Frontal cortex (tissue), 4 donors: ENCODE measurements at places on chromosomes 2 and 18.

DNA sequence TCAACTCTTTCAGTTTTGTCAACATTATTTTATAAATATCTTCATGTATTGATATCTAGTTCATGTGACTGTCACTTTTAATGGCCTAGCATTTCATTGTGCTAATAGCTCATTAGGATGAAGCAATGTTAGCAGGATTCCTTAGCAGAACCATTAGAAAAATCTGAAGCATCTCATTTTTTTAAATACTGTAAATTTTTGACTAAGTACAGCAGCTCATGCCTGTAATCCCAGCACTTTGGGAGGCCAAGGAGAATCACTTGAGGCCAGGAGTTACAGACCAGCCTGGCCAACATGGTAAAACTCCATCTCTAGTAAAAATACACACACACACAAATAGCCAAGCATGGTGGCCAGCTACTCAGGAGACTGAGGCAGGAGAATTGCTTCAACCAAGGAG lies 15.6 kb upstream of the ANTXR1 start:
- DNase-seq, result no peak

DNA sequence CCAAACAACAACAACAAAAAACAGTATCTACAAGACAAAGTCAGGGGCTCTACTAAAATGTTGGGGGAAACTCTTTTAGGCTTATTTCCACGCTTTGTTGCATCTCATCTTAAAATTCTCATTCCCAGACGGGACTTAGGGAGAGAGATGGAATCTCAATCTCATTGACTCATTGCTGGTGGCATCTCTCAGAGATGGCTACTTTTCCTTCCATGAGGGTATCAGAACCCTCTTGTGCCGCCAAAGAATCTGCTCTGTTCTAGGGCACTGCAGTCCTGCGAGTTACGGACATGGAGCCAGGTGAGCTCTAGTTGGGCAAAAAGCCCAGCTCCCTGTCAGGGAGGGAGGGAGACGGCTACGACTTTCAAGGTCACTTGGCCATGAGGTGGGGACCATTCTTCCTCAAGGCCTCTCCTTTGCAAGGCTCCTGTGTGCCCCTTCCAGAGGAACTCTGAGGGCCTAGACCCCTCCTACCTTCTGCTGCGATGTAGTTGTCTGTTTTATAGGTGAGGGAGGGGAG lies 68.0 kb downstream of the MYCN start:
- no peak for DNase-seq

GRCh38 chr2:105112345-105112744 lies 74.5 kb downstream of the MRPS9 start:
- DNase-seq, result no peak

GRCh38 chr2:175743011-175743410 lies 259.1 kb downstream of the LNPK start:
- DNase-seq, result no peak

- DNase-seq, result no peak
Measured at GRCh38 chr2:167787021-167787420, 460.4 kb downstream of the STK39 start.

DNA sequence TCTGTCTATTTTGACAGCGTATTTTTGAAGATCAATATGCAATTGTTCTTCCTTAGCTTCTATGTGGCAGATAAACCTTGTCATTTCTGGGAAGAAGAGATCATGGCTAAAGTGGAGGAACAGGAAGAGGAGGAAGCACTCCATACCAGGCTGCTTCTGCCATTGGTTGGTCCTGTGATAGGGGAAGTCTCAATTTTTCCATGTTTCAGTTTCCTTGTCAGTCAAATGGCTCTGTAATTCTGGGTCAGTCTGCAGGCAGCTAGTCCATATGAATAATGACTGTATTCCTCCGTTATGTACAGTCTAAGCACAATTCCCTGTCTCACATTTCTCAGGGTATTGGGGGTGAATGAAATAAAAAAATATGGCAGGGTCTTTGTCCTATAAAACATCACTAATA lies 277.6 kb upstream of the CXCR4 start:
- no peak for DNase-seq

- DNase-seq, result no peak
Measured at GRCh38 chr2:222404151-222404905, 20.0 kb upstream of the SGPP2 start.

GRCh38 chr2:15369129-15369528 lies 192.0 kb downstream of the NBAS start:
- DNase-seq, result no peak

- no peak for DNase-seq
Measured at GRCh38 chr2:105754011-105754410, 9.3 kb downstream of the NCK2 start.

DNA sequence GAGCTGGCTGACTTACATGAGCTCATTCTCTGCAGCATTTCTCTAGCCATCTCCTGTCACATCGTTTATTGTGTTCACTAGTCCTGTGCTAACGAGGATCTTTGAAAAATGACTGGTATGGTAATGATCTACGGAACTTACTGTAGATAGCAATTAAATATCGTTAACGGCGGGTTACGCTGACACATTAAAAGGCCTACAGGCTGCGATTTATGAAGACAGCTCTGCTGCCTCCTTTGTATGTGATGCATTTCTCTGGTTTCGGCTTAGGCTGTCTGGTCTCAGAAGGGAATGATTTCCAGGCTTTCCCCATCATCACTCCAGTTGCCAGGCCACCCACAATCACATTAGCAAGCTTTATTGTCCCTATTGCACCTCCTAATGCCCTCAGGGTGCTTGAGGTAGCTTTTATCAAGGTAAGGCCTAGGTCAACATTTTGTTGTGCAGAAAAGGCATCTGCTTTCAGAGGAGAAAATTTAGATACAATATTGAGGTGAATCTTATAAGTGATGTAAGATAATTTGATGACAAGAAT lies 284.4 kb downstream of the SOX11 start:
- no peak for DNase-seq

DNA sequence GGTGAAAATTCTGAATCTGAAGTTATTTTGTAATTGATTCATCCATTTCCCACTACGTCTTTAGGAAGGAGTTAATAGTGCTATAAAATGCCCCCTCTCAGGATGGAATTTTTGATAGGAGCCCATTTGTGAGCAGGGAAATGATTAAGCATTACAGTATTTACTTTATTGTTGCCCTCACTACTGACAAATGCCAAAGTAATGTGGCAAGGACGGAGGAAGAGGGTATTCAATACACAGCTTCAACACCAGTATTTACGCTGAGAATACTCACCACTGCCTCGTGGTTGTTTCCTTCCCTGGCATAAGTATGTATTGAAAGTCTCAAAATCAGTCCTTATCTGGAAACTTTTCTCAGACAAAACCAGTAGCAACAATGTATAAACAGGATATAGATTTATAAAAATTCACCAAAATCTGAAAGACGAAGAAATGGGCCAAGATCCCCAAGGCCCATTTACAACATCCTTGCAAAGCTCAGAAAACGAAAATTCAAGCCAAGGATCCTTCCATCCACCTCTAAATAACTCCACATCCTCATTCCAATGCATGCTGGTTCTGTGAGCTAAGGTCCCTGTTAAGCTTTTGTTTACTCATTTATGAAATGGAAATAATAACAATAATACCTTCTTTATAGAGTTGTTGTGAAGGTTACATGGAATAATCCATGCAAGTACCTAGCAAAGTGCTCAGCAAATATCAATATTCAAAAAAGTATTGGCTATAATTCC lies 29.3 kb downstream of the FEZ2 start:
- no peak for DNase-seq

GRCh38 chr2:230805353-230806017 lies 59.3 kb upstream of the ITM2C start:
- no peak for DNase-seq

- DNase-seq, result no peak
Measured at GRCh38 chr18:48818329-48819254, 132.2 kb downstream of the SMAD7 start.

GRCh38 chr2:148877403-148877740 lies 2.3 kb downstream of the KIF5C start:
- no peak for DNase-seq

GRCh38 chr2:18319987-18320386 lies 240.5 kb downstream of the RDH14 start:
- DNase-seq, result no peak

DNA sequence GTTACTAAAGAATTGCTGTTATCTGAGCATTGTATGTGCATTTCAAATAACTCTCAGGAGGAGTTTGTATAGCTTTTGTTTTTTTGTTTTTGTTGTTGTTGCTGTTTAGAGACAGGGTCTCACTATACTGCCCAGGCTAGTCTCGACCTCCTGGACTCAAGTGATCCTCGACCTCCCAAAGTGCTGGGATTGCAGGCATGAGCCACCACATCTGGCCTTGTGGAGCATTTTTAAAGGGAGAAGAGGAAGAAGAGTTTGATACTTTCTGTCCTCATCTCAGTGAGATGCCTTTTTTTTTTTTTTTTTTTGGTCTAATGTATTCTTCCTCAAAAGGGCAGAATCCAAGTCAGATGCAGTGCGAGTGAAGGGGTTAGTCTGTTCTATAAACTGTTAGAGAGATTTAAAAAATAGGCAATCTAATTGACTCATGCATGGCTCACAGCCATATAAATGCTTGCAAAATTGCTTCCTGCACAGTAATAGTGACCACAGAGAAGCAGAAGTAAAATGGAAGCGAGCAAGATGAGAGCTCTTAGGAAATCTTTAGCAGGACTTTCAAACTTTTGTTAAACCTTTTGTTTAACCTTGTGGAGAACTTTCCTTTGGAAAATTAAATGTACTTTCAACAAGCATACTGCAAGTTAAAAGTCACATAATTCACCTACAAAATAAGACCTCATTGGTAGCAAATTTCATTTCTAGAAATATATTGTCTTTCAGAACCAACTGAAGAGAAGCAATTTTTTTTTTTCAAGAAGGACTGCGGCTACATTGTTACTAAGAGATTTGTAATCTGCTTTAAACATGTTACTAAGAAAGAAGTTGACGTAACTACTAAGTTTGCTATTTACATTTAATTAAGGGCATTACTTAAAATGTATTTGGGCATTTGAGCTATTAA lies 52.3 kb upstream of the ROCK1 start:
- DNase-seq, result no peak

DNA sequence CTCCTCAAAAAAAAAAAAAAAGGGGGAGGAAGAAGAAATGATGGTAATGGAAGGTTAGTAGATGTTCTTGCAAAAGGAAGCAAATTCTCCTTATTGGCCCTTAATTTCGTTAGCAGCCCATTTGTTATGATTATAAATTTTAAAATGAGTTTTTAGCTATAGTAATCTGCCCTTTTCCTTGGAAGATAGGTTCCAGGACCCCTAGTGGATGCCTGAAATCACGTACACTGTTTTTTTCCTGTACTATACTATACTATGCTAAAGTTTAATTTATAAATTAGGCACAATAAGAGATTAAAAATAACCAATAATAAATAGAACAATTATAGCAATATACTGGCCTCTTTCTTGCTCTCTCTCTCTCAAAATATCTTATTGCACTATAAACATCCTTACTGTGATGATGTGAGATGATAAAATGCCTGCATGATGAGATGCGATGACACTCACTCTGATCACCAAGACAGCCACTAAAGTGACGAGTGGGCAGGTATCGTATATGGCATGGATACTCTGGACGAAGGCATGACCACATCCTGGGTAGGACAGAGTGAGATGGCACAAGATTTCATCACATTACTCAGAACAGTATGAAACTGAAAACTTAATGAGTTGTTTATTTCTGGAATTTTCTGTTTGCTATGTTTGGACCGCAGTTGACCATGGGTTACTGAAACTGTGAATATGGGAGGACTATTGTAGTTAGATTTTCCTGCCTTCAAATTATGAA lies 87.2 kb downstream of the KCTD18 start:
- DNase-seq, result no peak

DNA sequence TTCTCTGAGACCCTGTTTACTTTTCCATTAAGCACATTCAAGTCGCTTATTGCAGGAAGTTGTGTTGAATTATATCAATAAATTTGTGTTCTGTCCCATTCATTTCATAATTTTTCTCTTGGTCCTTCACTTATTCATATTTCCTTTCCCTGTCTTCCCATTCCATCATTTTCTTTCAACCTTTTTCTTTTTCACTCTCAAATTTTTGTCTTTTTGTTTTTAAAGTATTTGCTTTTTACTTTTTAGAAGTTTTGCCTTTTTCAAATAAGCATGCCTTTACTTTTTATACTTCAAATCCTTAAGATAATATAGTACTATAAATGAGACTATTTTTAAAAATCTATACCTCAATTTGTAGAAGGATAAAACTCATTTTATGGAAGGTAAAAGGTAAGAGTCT lies 120.5 kb downstream of the ATL2 start:
- no peak for DNase-seq

GRCh38 chr2:179417436-179417949 lies 152.9 kb upstream of the SESTD1 start:
- DNase-seq, result no peak

DNA sequence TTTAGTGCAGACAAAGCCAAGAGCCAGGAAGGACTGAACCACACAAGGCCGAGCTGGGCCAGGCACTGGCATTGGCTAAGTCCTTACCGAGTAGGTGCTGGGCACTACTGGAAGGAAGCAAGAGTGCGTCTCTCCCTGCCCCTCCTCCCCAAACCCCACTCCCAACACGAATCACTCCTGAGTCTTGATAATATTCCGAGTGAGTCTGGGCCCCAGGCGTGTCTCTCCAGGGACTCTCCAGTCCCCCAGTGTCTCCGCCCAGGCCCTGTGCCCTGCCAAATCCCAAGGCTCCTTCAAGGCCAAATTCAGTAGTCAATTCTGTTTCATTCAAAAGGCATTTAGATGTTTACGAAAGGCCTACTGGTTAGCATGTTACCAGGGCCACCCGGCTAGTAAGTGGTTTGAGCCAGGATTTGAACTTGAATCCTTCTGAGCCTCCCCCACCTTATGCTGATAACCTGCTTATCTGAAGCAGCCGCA lies 82.8 kb downstream of the GLI2 start:
- DNase-seq, result no peak

GRCh38 chr18:35743916-35744315 lies 162.4 kb downstream of the GALNT1 start:
- no peak for DNase-seq

DNA sequence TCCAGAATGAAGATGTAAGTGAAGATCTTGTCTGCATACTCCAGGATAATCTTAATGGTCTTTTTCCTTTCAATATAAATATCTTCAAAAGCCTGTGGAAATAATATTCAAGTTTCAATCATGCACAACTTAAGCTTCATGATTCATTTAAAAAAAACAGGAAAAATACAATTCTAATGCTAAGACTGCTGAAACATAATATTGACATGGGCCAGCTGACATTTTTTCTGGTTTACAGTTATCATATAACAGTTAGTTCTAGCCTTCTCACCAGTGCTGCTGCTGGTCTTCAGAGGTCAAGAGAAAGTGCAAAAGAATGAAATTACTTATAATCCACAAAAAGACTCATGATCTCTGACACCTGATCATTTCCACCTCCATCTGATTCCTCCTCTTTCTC lies 110.4 kb upstream of the SCN1A start:
- no peak for DNase-seq

- no peak for DNase-seq
Measured at GRCh38 chr2:215811409-215812345, 201.7 kb downstream of the MREG start.

DNA sequence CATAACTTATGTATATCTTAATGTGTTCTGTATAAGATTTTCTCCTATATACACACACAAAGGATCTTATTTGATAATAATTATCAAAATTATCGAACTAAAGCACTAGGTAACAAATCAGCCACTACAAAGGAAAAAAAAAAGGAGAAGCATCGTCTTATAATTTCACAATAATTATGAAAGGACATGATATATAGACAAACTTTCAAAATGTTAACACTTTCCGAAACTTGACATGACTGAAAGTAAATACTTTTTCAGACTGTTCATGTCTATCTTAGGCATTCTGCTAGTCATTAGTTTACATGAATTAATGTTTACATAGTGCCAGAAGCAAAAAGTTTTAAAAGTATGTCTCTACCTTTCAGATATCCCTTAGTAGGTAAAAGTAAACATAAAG lies 7.3 kb upstream of the NR4A2 start:
- DNase-seq, result no peak

GRCh38 chr2:20611077-20611843 lies 39.6 kb downstream of the HS1BP3 start:
- DNase-seq, result no peak
